Germinal center (tissue), 1 donor: ENCODE measurements at places on chromosomes 3 and 15.

DNA sequence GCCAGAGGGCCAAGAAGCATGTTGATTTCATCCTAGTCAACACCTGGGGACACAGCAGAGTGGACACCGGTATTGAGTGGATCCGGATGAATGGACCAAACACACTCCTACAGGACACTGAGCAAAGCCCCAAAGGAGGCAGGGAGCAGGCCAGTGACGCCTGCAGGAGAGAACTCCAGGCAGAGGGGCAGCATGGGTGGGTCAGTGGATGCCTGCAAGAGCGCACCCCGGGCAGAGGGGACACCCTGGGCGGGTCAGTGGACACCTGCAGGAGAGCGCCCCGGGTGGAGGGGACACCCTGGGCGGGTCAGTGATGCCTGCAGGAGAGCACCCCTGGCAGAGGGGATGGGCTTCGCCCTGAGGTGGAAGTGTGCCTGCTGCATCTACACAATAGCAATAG, 27.6 kb upstream of the HRH1 start:
- no peak for DNase-seq

- DNase-seq, result no peak
These were observed 120.8 kb downstream of the FEZF2 start for GRCh38 chr3:62252438-62253157.

DNA sequence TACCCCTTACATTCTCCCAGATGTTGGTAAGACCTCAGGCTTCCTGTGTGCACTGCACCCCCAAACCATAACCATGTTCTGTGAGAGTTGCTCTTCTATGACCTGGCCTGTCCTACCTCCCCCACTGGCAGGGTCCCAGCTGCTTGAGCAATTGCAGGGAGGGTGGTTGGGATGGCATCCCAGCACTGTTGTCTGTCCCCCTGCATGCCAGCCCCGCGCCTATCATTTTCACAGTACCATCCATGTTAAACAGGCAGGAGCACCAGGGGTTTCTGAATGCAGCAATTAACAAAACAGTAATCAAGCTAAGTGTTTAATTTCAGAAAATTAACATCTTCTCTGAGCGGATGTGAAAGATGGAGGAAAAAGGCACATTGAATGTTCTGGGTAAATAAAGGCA, 345.5 kb downstream of the EPHB1 start:
- no peak for DNase-seq

DNA sequence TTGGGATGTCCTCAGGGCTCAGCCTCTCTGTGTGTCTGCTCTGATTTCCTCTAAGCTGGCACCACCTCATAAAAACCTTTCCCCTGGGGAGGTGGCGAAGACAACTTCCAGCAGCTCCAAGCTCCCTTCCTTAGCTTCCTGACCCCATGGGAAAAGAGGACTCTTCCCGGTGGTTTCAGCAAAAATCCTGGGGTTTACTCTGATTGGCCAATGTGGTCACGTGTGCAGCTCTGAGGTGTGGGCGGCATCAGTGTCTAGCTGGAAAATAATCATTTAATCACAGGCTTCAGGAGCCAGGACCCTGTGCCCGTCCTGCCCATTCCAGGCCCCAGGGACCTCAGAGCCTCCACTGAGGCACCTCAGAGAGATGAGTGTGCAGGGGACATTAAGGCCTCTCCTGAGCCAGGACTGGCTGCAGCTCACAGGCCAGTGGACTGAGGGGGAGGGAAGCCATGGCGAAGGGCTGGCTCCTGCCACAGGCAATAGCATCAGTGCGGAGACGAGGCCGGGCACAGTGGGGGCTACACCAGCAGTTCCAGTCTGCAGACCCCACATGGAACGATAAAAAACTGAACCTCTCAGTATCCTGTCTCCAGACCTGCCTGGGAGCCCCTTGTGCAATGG, 104.1 kb downstream of the TPRA1 start:
- no peak for DNase-seq

DNA sequence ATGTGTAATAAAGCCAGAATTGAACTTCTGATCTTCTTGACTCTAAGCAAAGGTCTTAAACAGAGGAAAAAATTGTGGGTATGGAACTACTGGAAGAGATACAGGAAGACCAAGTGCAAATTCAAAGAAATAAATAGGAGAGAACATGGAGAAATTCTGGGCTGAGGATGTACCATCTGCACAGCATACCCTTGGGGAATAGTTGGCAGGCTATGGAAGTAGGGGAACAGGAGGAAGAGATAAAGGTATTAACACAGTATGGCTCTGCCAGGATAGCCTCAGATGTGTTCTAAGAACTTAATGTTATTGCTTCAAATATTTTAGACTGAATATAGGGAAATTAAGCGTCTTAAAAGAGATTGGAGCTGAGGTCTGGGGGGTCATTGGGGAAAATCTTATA, 485.4 kb downstream of the CNTN3 start:
- DNase-seq, result no peak

DNA sequence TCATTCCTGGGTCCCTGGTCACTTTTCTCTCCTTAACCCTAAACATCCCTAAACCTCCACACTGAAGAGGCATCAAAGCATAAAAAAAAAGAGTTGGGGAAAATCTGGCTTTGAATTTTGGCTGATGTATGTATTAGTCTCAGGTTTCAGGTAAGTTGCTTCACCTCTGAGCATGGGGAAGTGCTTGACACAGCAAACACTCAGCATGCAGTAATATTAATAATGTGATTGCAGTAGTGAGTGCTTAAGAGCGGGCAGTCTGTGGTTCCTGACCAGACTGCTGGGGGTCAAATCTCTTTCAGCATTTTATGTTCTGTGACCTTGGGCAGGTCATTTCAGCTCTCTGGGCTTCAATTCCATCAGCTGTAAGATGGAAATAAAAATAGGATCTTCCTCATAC, 467.9 kb downstream of the SOX2 start:
- DNase-seq, result no peak

DNA sequence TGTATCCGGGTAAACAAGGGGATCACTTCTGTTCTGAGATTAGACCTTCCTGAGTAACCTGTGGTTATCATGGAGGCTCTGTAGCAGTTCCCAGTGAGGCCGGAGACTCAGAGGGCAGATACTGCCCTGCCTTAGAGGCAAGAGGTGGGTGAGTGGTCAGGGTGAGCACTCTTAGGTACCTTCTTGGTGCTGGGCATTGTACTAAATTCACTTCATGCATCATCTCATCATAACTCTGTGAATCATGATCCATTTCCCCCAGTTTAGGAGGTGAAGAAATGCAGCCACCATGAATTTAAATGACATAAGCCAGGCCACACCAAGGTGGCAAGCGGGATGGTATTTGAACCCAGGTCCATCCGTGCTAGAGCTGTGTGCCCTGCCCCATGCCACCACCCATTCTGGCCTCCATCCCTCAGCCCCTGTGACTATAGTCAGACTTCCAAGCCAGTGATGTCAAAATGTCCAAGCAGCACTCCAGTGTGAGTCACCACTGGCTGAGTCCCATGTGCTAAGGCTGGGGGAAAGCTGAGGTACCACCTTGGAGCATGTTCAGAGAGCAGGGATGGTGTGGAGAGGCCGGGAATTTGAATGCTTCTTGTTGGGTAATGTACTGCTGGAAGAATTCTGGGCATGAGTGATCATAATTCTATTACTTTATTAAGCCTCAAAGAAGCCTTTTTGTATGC, 88.8 kb downstream of the EPHB1 start:
- DNase-seq, result no peak

- DNase-seq, result no peak
These were observed 12.4 kb downstream of the GP5 start for GRCh38 chr3:194386648-194387047.

DNA sequence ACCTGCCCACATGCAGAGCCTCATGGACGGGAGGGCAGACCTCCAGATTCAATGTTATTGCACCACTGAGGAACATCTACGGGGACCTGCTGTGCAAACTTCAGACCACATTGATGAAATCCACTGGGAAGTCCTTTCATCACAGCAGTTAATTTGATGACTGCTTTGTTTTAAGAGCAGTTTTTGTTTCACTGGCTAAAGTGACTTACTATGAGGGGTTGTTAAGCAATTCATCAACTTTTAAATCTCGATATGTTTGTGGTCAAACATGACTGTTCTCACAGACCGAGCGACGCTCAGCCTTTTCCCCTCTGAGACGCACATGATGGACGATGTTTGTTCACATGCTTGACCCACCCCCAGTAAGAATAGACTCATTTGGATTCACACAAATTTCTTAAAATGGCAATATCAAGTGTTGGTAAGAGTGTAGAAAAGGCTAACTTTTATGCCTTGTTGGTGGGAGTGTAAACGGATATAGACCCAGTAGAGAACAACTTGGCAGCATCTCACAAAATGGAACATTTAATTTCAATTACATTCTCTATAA, 35.9 kb upstream of the IREB2 start:
- no peak for DNase-seq

GRCh38 chr3:73206030-73206429, 144.6 kb downstream of the EBLN2 start:
- no peak for DNase-seq

GRCh38 chr3:180619723-180620122, 17.8 kb downstream of the TTC14 start:
- no peak for DNase-seq

DNA sequence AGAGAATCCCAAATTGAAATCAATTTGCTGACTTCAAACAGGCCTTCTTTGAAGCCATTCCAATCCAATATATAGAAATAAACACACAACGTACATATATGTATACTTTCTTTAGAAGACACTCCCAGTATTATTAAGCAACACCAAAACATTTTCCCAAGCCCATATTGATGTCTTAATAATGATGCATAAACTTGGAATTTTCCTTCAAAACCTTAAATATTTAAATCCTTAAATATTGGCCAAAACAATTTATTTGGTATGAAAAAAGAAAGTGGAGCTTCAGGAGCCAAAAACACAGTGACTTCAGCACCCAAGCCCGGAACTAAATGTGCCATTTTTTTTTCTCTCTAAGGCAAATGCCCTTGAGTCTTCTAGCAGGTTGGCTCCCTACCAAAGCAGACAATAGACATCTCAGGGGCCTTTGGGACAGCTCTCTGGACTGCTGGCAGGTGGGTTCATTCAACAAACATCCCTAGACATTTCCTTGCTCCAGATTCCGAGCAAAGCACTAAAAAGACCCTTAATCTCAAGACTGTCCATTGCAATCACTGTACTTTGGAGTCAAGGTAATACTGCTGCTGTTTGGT, 384.7 kb downstream of the NTRK3 start:
- no peak for DNase-seq

GRCh38 chr15:90955624-90956273, 1.1 kb downstream of the RCCD1 start:
- DNase-seq, result no peak

DNA sequence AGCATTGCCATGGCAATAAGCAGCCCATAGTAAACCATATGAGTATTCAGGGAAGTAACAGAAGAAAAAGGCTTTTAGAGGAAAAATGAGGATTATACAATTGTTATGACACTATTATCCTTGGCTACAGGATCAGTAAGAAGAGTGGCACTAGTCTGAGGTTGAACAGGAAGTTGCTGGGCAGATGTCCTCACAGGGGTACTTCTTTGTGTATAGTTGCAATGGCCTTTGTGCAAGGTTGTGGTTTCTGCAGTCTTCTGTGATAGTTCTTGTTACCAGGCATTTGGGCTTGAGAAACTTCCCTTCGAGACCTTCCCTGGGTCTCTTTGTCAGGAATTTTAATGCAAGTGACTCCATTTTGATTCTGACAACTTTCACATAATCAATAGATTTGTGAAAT, 100.6 kb upstream of the ATP11B start:
- no peak for DNase-seq

DNA sequence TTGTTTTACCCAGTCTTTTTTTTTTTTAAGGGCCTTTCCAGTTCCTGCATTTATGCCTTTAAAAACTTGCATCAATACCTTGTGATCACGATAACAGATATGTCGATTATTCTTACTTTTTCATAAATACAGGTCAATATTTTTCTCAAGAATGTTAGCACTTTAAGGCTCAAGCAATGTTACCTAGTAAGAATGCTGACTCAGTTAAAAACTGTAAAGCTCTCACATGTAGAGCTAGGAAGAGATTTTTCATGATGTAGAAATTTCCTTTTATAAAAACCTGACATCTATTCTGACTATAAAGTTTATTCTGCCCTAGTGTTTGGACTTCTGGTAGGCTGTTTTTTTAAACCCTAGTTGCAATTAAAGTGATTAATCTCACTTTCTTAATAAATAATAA, 684.0 kb downstream of the ZBBX start:
- DNase-seq, result no peak

GRCh38 chr3:101994386-101994785, 145.1 kb downstream of the NFKBIZ start:
- no peak for DNase-seq

DNA sequence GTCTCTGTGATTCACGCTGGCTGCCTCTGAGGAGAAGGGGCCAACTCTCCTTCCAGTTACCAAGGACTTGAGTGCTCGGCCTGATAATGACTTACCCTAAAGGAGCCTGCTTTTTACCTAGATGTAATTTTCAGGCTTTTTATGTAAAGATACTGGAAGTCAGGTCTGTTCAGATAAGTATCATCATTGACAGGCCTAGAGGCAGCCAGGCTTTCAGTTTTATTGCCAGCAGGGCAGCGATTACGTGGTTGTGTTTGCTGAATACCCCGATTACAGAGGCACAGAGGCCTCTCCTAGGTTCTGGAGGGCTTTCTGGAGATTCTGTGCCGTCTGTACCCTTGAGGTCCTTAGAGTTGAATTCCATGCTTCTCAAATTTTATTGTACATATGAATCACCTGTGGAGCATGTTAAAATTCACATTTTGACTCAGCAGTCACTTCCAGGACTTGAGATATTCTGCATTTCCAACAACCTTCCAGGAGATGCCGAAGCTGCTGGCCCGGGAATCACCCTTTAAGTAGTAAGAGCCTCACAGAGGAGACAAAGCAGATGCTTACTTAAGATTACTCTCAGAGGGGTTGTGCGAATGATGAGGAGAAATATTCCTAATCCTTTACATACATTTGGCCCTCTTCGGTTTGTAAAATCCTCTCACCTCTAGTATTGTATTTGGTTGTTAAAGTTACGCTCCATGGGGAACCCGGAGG, 160.1 kb upstream of the BHLHE40 start:
- DNase-seq, result no peak

GRCh38 chr3:72630969-72631344, 217.3 kb downstream of the SHQ1 start:
- DNase-seq, result no peak

- DNase-seq, result no peak
These were observed 21.4 kb upstream of the ESYT3 start for GRCh38 chr3:138412821-138413551.

GRCh38 chr3:5301651-5302297, 114.3 kb downstream of the EDEM1 start:
- no peak for DNase-seq

GRCh38 chr3:67418426-67419217, 235.8 kb downstream of the SUCLG2 start:
- DNase-seq, result no peak

GRCh38 chr3:62803276-62803675, 71.9 kb downstream of the CADPS start:
- DNase-seq, result no peak

- no peak for DNase-seq
These were observed 414.5 kb downstream of the ERC2 start for GRCh38 chr3:56053727-56054126.
